ENCODE measurements at places on chromosomes 5 and 9. TPM values are rescaled to one million over a fixed set of nuclear protein-coding genes. Genes with fewer than 3 reads are reported as not detected.

The UBAC1 gene
- total RNA-seq = 44.5 TPM

The RGS7BP gene
- total RNA-seq = not detected

The IFNK gene
- not detected for total RNA-seq

The KCTD16 gene
- 0.18 TPM for total RNA-seq

The CCNI2 gene
- total RNA-seq = not detected

The TAF1L gene
- total RNA-seq = not detected

The FGFR4 gene
- 0.29 TPM for total RNA-seq

The SLC1A3 gene
- not detected for total RNA-seq

The TLR4 gene
- total RNA-seq = 23.9 TPM

The RAB24 gene
- total RNA-seq = 29.8 TPM

The ADGRV1 gene
- total RNA-seq = not detected

The ENC1 gene
- total RNA-seq = 11.5 TPM

The FKTN gene
- total RNA-seq = 29.2 TPM

The BTNL9 gene
- total RNA-seq = not detected

The ITGA2 gene
- total RNA-seq = 19.0 TPM

The FBXL7 gene
- total RNA-seq = 7.3 TPM

The LCP2 gene
- not detected for total RNA-seq

The TRAF1 gene
- 3.9 TPM for total RNA-seq

The CATSPER3 gene
- under 0.01 TPM for total RNA-seq

The G3BP1 gene
- total RNA-seq = 110 TPM

The DND1 gene
- total RNA-seq = 0.18 TPM

The LRSAM1 gene
- total RNA-seq = 12.8 TPM

The PCDHA7 gene
- not detected for total RNA-seq

The FOXD4L4 gene
- not detected for total RNA-seq

The MLLT3 gene
- 15.6 TPM for total RNA-seq

The LMBRD2 gene
- 6.6 TPM for total RNA-seq

The SLC25A48 gene
- total RNA-seq = not detected

The IFNB1 gene
- total RNA-seq = not detected

The PCDHGA12 gene
- 15.6 TPM for total RNA-seq

The WNK2 gene
- not detected for total RNA-seq

The IL13 gene
- not detected for total RNA-seq

The PPIC gene
- 37.5 TPM for total RNA-seq

The SLC2A6 gene
- 32.6 TPM for total RNA-seq
